ENCODE measurements at places on chromosomes 7 and 10.

DNA sequence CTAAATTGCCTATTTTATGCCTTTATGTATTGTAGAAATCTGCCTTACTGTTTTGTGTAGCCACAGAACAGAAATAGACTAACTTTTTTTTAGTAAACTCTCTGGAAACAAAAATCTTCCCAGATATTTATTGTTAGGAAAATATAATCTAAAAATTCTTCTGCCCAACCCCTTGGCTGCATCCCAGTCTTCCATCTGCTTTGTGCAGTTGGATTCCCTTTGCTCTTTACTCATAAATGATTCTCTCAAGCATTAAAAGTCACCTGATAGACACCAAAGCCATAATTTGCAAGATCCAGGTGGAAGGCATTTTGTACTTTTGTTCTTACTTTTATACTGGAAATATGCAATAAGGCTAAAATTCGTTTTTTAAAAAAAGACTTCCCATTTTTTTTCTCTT, 6.1 kb upstream of the CAV2 start:
- no peak for DNase-seq

GRCh38 chr7:83149466-83149865, 13.2 kb downstream of the PCLO start:
- no peak for DNase-seq

DNA sequence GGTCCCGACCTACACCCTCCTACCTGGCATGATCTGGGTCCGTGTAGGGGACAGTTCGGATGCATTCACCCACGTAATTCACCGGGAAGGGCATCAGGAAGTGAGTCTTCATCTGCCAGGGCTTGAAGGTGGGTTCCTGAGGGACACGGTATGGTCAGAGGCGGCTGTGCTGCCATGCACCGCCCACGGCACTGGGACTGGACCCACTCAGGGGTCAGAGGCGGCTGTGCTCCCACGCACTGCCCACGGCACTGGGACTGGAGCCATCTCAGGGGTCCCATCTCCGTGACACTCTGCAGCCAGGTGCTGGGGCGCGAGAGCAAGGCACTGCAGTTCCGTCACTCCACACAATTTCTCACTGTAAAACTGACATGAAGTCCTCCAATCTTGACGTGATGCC, 29.2 kb downstream of the PITRM1 start:
- DNase-seq, result no peak

GRCh38 chr7:155558351-155558750, 12.0 kb upstream of the CNPY1 start:
- DNase-seq, result no peak

DNA sequence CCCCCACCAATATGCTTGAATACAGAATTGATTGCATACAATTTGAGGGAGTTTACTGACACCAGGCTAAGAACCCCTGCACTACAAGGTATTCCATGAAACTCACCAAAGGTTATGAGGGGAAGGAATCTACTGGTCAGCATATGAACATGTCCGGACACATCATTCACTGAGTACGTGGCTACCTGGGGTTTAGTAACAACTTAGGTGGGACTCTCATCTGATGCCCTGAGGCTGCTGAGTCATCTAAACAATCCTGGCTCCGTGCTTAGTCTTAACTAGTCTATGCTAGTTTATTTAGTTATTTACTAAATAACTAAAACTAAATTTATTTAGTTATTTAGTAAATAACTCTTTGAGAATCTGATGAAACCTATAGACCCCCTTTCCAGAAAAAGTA, 11.3 kb downstream of the PI4K2A start:
- no peak for DNase-seq

GRCh38 chr7:36733411-36733810, 9.1 kb upstream of the AOAH start:
- no peak for DNase-seq

DNA sequence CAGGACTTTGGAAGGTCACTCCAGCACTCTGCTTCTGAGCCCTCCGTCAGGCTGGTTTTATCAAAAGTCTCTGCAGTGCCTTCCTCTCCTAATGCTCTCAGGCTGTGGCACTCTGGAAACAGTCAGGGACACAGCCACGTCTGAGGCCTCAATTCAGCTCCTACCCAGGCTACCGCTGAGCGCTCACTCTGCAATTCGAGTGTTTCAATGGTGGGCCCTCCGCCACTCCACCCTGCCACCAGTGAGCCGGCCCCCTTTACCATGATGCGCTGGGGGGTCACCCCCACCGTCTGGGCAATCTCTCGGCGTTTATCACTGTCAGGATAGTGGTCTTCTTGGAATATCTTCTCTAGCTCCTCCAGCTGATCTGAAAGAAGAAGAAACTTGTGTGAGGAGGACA, 3.5 kb downstream of the NOBOX start:
- no peak for DNase-seq

DNA sequence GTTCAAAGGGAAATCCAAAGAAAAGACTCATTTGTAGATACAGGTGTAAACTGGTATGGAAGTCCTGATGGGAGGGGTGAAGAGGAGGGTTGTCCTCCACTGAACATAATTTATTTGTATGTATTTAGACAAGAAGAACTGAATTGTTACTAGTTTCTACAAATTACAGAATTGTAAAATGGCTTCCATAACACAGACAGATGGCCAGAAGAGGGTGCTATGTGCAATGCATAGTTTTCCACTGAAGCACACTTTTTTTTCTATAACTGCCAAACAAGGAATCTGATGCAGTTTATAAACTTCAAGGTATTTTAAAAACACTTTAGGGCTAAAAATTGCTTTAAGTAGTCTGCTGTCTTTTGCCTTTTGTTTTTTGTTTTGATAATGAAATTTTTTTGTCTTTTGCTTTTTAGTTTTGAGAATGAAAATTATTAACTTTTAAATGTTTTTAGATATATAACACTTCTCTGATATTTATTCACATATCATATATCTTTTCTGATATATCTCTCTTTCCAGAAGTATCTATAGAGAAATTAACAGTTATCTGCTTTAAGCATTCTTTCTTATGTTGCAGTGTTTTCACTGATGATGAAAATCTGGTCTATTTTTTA, 58.5 kb downstream of the PHYHIPL start:
- no peak for DNase-seq

- DNase-seq, result no peak
These were observed 132.0 kb downstream of the PRKAG2 start for GRCh38 chr7:151744656-151745638.
